ENCODE measurements at places on chromosomes 12 and 14. TPM values are rescaled to one million over a fixed set of nuclear protein-coding genes. Genes with fewer than 3 reads are reported as not detected.

The KCNC2 gene
- total RNA-seq, result not detected

The ESRRB gene
- total RNA-seq, result 0.45 TPM

The CPNE6 gene
- total RNA-seq, result not detected

The DIP2B gene
- 22.2 TPM for total RNA-seq

The ACSS3 gene
- not detected for total RNA-seq

DNA sequence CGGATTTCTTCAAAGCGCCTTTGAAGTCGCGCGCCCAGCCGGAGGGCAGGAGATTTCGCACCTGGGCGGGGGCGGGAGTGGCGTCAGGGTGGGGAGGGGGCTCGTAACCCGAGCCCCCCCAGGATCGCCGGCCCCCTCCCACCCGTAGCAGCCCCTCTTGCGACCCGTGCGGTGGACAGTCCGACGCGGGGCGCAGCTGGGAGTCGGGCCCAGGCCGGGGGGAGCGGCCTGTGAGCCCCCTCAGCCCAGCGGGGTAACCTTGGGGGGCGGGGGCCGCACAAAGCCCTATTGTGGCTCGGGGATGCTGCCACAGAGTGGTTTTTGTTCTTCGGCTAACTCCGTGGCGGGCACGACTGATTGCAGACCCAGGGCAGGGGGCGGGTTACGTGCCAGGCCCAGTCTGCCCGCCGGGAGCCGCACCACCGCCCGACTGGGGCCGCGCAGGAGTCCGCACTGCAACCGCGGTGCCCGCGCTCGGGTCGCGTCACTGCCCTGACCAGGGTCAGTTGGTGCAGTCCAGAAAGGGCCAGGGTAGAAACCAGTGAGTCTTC, 4.2 kb upstream of the AAAS start:
- DNase-seq, result peak; percentile 46
- no peaks in the 10 kb centered on the region for H3K36me3 ChIP-seq
- no peaks in the 10 kb centered on the region for H3K27me3 ChIP-seq
- H3K4me1 ChIP-seq, result peaks cover 35% of the 10 kb centered on the region

GRCh38 chr14:38554026-38554425, 298.1 kb upstream of the CLEC14A start:
- H3K4me1 ChIP-seq, result no peaks in the 10 kb centered on the region
- no peak overlapping the region for H3K27ac ChIP-seq
- no peaks in the 10 kb centered on the region for H3K36me3 ChIP-seq
- DNase-seq, result no peak
- no peak overlapping the region for H3K4me3 ChIP-seq

GRCh38 chr14:81423504-81423903, 23.4 kb upstream of the STON2 start:
- no peak for DNase-seq
- H3K4me1 ChIP-seq, result no peaks in the 10 kb centered on the region
- H3K4me3 ChIP-seq, result no peak overlapping the region
- H3K27me3 ChIP-seq, result no peaks in the 10 kb centered on the region

DNA sequence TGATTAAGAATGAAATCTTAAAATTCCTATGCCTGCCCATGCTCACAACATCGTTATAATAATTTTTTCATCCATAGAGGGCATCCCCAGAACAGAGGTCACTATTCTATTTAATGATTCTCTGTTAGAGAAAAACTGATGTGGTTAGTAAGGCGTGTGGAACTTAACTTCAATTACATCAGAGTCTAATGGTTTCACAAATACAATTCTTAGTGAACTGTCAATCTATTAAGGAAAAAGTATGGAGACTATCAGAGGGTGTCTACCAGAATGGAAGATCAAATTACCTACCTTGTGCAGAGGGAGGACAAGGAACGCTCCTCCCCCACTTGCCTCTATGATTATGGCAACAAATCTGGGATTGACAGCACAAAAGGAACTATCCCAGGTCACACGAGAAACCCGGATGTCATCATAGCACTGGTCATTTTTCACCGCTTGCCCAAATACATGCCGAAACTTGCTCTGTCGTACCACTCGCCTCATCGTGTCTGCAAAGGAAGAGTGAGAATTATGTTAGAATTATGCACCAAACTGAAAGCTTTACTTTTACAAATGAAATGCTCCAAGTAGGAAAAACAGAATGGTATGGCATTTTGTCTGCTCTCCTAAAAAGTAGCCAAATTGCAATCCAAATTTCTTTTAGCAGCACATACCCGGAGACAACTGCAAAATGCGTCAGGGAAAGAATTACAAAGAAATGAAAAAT, 30.3 kb downstream of the CORO1C start:
- H3K4me1 ChIP-seq, result peaks cover 5% of the 10 kb centered on the region
- no peak overlapping the region for H3K4me3 ChIP-seq
- no peak overlapping the region for H3K27ac ChIP-seq
- DNase-seq, result no peak
- H3K27me3 ChIP-seq, result no peaks in the 10 kb centered on the region
- H3K36me3 ChIP-seq, result peaks cover 10% of the 10 kb centered on the region

DNA sequence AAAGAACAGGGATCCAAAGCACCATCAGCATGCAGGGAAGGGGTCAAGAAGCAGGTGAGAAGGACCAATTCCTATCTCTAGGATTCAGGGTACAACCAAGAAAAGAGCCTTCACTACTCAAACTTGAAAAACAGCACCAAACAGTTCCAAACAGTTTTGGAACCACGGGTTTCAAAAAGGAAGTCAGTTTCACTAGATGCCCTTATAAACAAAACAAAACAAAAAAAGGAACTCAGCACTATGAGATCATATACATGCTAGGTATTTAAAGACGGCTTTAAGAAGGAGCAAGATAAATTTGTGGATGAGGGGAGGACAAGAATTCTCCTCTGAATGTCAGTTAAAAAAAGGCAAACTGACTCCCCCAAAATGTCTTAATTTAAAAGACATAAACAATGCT, 6.0 kb downstream of the INSM2 start:
- peaks cover 9% of the 10 kb centered on the region for H3K4me1 ChIP-seq
- peaks cover 10% of the 10 kb centered on the region for H3K27me3 ChIP-seq
- no peak overlapping the region for H3K27ac ChIP-seq
- no peaks in the 10 kb centered on the region for H3K36me3 ChIP-seq

DNA sequence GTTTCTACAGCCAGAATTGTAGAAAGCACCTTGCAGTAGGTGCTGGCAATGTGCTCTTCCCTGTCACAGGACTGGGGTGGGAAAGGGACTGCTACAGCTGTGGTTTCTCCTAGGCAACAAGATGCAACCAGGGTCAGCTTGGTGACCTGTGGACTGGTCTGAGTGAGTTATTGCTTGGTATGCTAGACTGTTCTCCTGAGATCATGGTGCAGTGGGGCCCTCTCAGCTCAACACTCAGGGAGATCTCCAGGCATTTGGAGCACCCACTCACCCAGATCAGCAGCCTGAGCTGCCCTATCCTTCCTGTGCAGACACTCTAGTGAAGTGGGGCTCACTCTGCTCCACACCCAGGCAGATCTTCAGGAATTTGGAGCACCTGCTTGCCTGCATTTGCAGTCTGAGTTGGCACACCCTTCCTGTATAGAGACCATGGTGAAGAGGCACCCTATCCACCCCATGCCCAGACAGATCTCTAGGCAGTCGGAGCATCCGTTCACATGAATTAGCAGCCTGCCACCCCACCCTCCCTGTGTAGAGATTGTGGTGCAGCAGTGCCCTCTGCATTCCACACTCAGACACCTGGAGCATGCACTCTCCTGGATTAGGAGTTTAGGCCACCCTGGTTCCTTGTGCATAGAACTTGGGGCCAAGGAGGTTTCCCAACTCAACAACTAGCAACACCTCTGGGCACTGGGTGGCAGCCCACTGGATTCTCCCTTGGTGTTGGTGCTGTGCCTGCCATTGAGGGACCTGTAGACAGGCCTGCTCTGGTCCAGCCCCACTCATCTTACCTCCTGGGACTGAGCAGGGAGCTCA, 3.8 kb upstream of the FAM186B start:
- DNase-seq, result no peak
- no peaks in the 10 kb centered on the region for H3K4me1 ChIP-seq
- H3K27me3 ChIP-seq, result no peaks in the 10 kb centered on the region

GRCh38 chr12:127162902-127163301, 1104.1 kb upstream of the TMEM132C start:
- peak; percentile 23 for DNase-seq
- H3K36me3 ChIP-seq, result no peaks in the 10 kb centered on the region
- H3K27ac ChIP-seq, result peak overlapping the region; percentile 65
- no peak overlapping the region for H3K4me3 ChIP-seq
- H3K4me1 ChIP-seq, result peaks cover 8% of the 10 kb centered on the region

Measured in natural killer cell (primary cell).